Activated CD4-positive, alpha-beta T cell treated with anti-CD3 and anti-CD28 coated beads for 24 hours (primary cell): ENCODE measurements at places on chromosomes 13 and 19.

- DNase-seq: no peak
Observed at GRCh38 chr19:48290401-48290770, 20.5 kb downstream of the ZNF114 start.

DNA sequence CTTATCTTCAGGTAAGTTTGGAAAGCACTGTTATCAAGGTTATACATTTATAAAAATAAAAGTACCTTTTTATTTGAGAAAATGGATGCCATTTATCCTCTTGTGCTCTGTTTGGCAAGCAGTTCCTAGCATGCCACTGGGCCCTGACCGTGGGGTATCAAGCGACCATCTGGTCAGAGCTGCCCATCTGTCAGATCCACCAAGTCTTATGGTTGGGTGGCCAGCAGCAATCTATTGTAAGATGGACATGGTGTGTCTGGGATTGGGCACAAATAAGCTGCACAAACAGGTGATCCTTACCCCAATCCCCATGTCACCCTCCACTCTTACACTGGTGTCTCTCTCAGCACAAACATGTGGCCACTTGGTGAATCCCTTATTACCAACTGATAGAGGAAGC lies 178.5 kb downstream of the DLEU7 start:
- DNase-seq: no peak

GRCh38 chr13:24353736-24354135 lies 44.4 kb downstream of the C1QTNF9 start:
- DNase-seq: no peak

GRCh38 chr13:32211813-32212212 lies 103.3 kb downstream of the ZAR1L start:
- no peak for DNase-seq

DNA sequence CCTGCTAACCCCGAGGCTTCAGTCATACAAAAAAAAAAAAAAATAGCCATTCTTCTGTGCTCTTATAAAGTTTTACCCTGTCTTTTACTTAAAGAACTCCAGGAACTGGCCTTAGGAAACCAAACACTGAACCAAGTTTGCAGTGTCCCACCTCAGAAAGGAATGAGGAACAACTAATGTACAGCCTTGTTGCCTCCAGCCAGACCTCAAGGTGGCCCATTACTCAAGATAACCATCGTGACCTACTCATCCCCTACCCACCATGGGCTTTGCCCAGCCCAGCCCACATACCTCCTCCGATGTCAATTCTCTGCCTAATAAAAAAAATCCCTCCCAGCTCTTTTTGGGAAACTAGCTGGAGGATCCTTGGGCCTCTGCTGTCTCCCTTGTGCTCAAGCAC lies 133.2 kb downstream of the STARD13 start:
- DNase-seq: no peak
